ENCODE measurements at places on chromosomes 12 and 14.

- no peak for DNase-seq
These were observed 215.4 kb upstream of the NAV3 start for GRCh38 chr12:77615332-77615731.

DNA sequence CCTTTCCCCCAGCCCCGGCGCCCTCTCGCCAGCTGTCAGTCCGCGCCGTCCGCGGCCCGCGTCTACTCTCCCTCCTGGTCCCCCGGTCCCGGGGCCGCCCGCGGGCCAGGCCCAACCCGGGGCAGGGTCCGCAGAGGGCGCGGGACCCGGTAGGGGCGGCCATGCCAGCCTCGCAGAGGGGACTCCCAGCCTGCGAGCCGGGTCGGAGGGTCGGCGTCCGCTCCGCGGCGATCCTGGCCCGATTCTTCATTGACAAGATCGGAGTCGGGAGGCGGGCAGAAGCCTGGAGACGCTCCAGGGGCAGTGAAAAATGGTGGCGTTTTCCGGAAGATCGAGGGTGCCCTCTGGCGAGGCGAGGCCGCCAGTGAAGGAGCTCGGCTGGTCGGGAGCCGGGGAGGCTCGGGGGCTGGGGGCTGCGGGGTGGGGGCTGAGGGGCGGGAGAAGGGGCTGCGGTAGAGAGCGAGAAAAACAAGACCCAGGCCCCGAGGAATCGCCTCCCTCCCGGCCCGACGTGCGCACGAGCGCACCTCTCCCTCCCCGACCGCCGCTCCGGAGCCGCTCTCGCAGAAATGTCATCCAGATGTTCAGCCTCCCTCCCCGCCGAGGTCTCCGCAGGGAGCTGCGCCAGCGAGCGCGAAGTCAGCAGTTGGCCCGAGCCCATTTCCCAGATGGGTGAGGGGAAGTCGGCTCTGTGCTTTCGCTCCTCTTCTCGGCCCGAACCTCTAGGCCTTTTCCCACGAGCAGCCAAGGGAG lies 647 bp upstream of the TGFB3 start:
- peak; percentile 86 for DNase-seq

DNA sequence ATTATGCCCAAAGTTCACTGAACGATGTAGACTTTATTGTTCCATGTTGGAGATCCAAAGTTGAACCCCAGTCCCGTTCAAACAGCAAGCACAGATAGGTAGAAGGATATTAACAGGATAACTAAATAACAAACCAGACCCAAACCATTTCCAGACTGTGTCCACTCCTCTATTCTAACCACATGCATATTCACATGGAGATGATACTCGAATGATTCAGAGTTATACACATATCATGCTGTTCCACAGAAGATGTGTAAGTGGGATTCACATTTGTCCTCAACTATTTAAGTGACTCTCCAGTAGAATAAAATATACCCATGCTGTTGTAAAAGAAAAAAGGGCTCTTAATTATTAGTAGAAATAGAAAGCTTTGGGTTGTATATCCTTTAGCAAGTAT lies 185.9 kb downstream of the ITPR2 start:
- no peak for DNase-seq

DNA sequence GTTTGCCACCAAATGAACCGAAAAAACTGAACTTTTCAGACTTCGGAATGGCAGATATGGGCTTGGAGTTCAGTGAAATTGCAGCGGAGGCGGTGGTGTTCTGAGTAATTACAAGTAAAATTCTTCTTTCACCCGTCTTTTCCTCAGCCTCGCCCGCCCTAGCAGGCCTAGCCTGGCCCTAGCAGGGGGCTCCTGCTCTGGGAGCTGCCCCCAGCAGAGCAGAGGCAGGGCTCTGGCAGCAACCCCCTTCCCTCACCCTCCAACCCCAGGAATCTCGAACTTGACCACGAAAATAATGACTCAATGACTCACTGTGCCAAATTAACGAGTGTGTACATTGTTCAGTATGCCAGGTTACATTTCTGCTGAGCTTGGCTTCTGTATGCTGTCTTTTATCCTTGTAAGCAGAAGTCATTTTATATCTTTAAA lies 1.1 kb downstream of the PAPLN start:
- DNase-seq = peak; percentile 37

DNA sequence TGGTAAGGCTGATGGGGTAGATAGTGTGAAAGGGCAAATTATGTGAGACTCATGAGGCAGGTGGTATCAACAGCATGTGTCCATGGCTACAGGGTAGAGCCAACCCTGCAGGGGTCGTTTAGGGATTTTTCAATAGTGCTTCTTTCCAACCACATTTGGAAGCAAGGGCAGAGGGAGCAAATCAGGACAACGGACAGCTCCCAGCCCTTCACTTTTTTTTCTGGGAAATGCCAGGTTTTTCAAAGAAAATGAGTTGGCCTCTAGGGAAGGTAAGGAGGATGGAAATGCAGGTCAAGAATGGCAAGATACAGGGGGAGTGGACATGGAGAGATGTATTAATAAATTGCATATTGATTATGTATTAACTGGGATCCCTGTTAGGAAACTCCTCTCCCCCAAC lies 4.9 kb upstream of the CMA1 start:
- DNase-seq = no peak

DNA sequence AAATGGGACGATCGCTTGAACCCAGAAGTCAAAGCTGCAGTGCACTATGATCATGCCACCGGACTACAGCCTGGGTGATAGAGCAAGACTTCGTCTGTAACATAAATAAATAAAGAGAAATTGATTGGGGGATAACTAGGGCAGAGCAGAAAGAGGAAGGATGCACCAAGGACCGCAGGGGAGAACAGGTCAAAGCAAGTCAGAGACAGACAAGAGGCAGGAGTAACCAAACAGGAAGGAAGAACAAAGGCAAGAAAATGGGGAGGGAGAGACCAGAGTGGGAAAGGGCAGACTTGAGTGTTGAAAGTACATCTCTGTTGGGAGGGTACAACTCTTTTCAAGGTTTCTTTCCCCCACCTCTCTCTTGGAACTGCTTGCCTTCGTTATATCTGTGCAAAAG lies 50.8 kb upstream of the ELK3 start:
- DNase-seq = no peak

DNA sequence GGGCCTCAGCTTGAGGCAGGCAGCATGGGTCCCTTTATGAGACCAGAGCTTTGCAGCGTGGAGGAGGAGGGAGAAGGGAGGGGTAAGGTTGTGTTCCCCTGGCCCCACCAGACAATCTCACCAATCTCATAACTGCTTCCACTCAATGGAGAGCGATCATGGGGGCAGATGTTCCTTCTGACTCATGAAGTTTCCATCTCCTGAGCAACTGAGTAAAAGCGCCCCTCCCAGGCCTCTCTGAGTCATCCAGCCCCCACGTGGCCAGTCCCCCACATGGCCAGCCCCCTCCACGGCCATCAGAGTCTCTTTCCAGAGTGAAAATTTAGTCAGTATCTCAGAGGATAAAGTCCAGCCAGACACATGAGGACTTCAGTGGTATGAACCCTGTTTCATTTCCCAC lies 39.2 kb upstream of the PLXNC1 start:
- peak; percentile 71 for DNase-seq

DNA sequence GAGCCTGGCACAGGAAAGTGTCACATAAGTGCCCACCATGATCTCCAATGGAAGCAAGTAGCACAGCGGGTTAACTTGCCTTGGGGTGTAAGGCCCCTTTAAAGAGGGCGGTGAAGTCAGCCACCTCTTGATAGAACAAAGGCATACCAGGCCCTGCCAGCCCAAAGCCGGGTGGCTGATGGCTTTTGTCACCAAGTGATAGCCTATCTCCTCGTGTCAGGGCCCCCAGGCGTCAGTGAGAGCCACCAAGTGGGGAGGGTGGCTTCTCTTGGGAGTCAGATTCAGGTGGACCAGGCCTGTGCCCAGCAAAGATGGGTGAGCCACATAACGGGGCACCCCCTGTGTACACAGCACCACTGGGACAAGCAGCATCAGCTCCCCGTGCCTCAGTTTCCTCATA lies 8.3 kb upstream of the MYL2 start:
- no peak for DNase-seq

DNA sequence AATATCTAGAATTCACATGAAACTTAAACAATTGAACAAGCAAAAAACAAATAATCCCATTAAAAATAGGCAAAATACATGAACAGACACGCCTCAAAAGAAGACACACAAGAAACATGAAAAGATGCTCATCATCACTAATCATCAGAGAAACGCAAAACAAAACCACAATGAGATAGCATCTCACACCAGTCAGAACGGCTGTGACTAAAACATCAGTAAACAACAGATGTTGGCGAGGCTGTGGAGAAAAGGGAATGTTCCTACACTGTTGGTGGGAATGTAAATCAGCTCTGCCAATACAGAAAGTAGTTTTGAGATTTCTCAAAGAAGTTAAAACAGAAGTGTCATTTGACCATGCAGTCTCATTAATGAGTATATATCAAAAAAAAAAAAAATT lies 121.3 kb downstream of the PTPRO start:
- no peak for DNase-seq

- DNase-seq = no peak
These were observed 46.6 kb downstream of the PPP2R5C start for GRCh38 chr14:101808020-101808641.

DNA sequence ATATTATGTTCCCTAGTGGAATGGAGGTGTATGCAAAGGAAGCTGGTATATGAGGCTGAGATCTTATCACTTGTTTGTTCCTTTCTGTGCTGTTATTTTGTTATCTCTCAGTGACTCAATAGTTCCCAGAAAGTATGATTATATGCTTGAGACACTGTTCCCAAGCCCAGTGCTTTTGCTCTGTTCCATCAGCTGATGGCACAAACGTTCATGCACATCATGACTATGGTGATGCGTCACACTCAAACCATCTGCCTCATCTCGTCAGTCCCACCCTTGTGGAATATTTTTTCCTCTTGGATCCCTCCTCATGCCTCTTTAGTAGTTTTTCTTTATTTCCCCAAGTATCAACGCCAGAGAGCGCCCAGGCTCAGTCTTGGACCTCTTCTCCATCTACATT lies 786.9 kb downstream of the AACS start:
- no peak for DNase-seq

- DNase-seq = peak; percentile 60
These were observed 57.1 kb downstream of the NIN start for GRCh38 chr14:50773632-50774541.

DNA sequence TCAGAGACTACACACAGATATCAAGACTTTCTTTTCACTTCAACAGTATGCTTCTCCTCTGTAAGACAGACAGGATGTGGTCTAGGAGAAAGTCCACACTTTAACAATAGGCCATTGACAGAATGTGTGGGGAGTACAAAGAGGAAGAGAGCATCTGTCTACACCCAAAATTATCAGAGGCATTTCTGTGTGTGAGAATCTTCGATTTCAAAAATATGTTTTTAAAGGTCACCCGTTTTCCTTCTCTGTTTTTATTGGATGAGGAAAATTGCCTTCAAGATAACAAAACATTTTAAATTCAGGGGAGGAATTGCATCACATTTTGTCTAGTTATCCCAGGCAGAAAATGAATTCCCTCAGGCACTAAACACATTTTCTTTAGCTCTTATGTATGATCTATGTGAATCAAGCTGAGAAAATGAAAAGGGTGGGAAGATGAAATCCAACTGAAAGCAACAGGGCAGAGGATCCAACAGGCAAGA lies 16.4 kb downstream of the NAV3 start:
- DNase-seq = no peak

- no peak for DNase-seq
These were observed 42.7 kb upstream of the OXA1L start for GRCh38 chr14:22723815-22724214.

- DNase-seq = no peak
These were observed 59.1 kb downstream of the FBXW8 start for GRCh38 chr12:116969615-116970585.

DNA sequence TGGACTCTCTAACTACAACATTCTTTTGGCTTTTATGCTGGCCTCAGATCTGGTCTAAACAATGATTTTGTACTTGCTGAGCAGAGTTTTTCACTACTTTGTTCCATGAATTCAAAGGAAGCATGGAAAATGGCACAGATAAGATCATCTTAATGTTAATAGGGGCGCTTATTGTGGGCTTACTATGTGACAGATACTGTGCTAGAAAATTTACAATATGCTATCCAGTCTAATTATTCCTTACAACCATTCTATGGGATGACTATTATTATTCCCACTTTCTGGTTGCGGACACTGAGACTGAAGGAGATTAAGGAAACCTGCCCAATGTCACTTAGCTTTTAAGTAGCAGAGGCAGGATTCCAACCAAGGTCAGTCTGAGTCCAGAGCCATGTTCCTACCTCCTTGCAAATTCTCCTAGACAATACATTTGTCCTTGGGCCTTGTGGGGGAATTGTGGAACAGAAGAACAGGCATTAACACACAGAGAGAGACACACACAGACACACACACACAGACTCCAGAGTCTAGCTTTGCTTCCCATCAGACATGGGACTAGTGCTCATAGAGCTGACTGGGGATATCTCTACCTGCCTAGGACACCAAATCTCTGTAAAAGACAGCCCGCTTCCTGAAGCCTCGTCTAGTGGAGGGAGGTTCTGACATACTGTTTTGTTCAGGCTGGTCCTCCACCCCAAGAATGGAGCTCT lies 107.7 kb downstream of the SLC38A1 start:
- no peak for DNase-seq

DNA sequence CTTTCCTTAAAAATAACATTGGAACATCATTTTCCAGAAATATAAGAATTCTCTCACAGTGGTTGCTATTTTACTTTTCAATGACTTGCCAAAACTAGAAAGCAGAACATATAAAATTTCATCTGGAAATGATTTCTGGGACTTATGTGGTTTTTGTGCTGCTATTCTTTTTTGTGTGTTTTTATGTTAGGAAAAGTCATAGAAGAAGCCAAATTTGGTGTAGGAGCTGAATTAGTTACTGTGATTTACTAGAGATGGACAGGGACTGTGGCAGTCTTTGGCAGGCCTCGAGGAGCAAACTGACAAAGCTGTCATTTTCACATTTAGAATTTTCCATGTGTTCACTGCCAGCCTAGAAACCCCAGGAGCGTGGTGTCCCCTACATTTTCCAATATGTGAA lies 38.3 kb upstream of the LDHB start:
- no peak for DNase-seq

DNA sequence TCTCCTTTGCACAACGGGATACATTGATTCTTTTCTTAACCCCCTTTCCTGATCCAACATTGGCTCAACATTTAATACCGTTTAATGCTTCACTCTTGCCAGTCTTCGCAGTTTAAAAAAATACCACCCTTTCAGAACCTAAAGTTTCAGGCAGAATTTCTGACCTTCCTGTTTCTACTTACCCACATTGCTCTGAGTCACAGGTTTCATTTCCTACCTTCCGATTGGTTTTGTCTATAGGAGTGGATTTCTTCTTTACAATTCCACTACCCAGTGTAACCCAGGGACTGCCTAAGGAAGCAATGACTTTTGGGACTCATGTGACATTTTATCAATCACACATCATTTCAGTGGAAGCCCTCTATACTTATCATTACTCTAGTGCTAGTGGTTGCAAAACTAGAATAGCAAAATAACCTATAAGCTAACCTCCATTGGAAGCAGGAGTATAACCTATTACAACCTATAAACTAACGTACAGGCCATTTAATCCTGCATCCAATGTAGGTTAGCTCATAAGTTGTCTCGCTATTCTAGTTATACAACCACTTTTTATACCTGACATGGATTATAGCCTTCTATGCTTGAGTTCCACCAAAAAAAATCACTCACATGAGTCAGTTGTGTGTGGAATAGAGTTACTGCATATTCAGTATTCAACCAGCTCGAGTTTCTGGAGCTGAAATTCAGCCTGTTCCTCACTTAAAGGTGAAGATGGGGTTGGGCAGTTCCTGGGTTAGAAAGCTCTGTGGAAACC lies 64.9 kb upstream of the KITLG start:
- no peak for DNase-seq
